Stimulated activated CD4-positive, alpha-beta T cell treated with anti-CD3 and anti-CD28 coated beads, Interleukin-1b, Interleukin-23, amount 100 ng/mL, for 1 hour (primary cell): ENCODE measurements at places on chromosomes 1 and 21.

DNA sequence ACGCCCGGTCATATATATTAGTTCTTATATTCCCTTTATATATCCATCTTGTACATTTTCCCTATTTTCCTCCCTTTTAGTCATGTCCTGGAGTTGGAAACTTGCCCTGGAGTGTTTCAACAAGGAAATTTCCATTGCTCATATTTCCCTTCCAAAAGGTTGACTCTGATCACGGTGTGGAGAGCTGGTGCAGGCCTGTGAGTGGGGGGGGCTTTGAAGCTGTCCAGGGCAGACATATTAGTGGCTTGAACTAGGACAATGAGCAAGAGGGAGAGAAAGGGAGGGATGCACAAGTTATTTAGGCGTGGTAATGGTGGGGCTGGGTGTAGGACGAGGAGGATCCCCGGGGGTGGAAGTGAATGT lies 30.4 kb upstream of the TMEM61 start:
- no peak for DNase-seq

DNA sequence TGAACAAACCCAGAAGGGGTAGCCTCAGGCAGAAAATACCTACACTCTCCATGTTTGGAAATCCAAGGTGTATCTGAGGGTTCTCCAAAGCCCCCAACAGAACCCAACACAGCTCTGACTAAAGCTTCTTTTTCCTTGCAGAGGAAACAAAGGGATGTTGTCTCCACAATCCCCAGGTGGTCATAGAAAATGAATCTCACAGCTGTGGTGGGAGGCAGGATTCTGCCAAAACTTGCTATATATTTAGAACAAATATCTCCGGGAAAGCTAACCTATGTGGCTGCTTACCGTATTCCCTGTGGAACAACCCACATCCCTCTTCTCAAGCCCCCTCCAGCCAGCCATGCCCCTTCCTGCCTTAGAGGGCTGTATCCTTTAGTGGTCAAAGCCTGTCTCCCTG lies 406.1 kb downstream of the PRDM2 start:
- no peak for DNase-seq

DNA sequence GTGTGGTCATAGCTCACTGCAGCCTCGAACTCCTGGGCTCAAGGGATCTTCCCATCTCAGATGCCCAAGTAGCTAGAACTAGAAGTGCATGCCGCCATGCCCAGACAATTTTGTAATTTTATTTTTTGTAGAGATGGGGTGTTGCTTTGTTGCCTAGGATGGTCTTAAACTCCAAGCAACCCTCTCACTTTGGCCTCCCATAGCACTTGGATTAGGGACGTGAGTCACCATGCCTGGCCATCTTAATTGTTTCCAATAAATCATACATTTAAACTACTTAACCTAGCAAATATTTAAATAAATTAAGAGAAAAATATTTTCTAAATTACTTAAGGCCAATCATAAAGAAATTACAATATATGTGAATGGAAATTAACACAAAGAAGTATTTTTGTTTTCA lies 35.1 kb upstream of the ADGRL4 start:
- no peak for DNase-seq

GRCh38 chr1:64545118-64545843 lies 75.4 kb downstream of the CACHD1 start:
- no peak for DNase-seq

DNA sequence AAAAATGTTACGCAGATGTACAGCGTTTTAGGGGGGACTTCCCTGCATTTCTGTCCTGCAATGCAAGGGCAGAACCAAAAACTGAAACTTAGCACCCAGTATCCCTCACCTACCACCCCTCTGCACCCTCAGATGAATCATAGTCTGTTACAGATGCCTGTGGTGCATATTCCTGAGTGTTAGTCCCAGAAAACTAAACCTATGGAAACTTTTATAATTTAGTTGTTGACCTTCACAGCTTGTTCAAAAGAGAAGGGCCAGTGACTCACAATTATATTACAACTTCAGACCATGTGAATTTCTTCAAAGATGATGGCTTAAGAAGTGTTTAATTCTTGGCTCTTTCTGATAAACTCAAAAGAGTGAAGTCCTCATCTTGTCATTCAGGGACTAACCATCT lies 5.8 kb downstream of the PTGER3 start:
- DNase-seq: no peak

DNA sequence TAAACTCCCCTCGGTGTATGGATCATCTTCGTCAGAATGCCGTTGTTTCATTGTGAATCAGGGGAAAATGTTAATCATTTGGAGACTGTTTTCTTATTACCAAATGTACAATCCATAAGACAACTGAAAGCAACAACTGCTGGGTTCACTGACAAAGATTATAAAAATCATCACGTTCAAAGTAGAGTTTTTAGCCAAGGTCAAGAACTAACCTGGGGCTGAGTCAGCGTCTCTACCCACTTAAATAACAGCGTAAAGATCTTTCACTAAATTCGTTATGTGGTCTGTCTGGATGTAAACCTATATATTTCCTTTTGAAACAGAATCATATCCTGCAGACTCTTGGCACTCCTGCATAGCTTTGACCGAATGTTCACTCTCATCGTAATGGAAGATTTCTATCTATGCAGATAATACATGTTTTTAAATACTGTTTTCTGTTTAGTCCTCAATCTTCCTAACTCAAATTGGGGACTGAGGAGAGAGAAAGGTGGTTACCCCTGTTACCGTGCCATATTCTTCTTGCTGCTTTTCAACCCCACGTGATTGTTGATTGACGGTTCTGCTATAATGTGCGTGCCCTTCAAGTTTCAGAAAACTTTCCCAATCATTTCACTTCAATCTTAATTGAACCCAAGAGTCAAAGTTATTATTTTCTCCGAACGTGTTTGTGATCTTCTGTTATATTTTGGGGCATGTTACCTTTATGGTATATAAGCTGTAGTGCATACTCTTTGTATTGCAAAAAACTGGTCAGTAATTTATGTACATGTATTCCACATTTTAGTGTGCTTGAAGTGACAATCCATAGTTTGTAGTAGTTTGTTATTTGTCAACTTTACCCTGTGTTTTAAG lies 15.6 kb upstream of the NCMAP start:
- DNase-seq: no peak
